ENCODE measurements at places on chromosomes 1 and 21.

- DNase-seq, result no peak
Measured at GRCh38 chr21:14968821-14969220, 96.0 kb downstream of the NRIP1 start.

DNA sequence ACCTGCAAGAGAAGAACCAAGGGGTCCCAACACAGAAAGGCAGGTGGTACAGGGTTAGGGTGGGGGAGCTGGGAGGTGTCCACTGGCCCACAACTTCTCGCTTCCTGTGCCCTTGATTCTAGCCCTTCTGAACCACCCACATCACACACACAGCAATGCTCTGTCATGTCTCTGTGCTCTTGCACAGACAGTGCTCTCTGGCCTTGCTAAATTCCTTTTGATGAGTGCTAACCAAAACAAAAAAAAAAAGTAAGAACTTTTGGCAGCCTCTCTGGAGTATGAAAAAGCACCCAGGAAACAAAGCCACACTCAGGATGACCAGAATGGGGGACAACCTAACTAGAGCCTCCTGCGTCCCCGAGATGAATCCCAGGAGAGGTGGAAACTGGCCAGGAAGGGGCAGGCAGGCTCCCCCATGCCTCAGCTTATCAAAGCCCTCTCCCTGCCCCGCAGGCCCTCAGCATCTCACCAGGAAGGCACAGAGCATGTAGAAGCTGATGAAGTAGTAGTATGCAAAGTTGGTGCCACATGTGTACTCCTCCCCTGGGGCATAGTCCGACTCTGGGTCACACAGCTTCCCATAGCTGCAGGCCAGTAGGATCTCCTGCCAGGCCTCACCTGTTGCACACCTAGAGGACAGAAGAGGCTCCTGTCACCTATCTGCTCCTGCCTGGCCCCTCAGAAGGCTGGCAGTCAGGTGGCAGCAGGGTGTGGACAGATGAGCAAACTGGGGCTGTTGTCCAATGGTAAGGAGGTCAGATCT, 27.2 kb upstream of the KIF21B start:
- no peak for DNase-seq

DNA sequence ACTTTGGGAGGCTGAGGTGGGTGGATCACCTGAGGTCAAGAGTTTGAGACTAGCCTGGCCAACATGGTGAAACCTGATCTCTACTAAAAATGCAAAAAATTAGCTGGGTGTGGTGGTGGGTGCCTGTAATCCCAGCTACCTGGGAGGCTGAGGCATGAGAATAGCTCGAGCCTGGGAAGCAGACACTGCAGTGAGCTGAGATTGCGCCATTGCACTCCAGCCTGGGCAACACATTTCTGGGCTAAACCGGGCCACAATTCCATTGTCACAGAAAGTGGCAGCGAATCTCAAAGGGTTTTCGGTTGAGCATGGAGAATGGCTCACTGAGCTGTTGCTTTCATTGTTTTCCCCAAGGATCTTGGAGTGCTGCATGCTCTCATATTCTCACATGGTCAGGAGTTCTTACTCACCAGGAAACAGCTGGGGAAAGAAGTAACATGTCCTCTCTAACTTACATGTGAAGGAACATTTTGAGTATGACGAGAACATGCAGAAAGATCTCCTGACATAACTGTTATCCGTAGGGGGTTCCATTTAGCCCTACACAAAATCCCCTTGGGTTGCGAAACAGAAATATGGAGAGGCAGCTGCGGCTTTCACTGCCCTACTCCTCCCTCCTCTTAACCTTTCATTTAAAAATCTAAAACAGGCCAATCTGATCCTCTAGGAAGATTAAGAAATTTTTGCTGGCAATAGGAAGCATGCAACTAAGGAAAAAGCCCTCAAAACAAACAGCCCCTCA, 341.1 kb downstream of the PCP4 start:
- no peak for DNase-seq

DNA sequence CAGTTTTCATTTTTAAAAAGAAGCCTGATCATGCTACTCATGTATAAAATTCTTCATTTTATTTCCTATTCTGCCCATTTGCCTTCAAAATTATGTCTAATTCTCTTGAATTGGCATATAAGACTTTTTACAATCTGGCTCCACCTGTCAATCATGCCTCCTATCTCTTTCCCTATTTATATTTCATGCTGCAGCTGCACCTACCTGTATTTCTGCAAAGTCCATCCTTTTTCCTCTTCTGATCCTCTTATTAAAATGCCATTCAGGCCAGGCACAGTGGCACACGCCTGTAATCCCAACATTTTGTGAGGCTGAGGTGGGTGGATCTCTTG, 30.6 kb upstream of the UAP1 start:
- no peak for DNase-seq

DNA sequence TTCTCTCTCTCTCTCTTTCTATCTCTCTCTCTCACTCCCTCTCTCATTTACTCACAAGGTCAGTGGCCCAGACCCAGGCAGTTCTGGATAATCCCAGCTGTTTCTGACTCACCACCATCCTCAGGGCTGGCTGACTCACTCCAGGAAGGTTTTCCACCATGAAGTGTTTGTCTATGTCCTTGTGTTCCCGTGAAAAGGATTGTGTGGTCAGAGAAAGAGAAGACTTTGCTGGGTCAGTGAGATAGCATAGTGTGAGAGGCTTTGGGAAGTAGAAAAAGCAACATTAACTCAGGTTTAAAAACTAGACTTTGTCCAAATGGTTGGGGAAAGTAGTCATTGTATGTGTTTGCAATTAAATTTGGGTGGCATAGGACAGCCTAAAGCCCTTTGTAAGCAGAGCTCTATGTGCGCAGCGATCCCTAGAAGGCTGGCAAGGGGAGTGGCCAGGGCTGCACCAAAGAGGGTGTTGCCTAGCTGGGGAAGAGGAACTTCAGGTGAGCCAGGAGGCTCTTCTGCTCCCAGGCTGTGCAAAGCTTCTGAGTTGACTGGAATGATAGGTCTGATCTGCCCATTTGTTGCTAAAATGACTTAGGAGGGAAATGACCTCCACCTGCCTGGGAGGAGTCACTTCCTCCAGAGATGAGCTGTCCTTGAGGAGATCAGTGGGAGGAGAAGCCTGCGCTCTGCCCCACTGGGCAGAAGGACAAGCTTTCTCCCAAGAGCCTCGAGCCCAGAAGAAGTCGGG, 4.9 kb upstream of the CAPN2 start:
- DNase-seq, result no peak

- DNase-seq, result peak; percentile 60
Measured at GRCh38 chr1:87331365-87332241, 2.9 kb downstream of the LMO4 start.

Data from activated CD4-positive, alpha-beta T cell treated with anti-CD3 and anti-CD28 coated beads, Interleukin-2, amount 50 U/mL, for 4 hours (primary cell).